ENCODE measurements at places on chromosomes 12 and 14. TPM values are rescaled to one million over a fixed set of nuclear protein-coding genes. Genes with fewer than 3 reads are reported as not detected.

DNA sequence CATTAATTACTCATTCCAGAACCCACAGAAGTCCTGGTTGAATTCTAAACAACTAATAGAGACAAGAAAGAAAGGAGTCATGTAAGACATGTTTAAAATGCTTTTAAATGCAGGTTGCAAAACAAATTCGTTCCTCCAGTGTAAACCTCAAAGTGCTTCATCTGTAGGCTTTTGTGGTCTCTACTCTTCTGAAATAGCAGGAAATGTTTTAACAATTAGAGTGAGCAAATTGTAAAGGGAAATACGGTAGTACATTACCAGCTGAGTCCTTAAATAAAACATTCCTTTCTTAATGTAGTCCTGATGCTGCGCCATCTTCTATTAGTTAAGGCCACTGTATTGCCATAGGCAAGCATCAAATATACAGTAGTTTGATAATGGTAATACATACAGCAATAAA, 1934.2 kb upstream of the SEL1L start:
- no peak for DNase-seq

DNA sequence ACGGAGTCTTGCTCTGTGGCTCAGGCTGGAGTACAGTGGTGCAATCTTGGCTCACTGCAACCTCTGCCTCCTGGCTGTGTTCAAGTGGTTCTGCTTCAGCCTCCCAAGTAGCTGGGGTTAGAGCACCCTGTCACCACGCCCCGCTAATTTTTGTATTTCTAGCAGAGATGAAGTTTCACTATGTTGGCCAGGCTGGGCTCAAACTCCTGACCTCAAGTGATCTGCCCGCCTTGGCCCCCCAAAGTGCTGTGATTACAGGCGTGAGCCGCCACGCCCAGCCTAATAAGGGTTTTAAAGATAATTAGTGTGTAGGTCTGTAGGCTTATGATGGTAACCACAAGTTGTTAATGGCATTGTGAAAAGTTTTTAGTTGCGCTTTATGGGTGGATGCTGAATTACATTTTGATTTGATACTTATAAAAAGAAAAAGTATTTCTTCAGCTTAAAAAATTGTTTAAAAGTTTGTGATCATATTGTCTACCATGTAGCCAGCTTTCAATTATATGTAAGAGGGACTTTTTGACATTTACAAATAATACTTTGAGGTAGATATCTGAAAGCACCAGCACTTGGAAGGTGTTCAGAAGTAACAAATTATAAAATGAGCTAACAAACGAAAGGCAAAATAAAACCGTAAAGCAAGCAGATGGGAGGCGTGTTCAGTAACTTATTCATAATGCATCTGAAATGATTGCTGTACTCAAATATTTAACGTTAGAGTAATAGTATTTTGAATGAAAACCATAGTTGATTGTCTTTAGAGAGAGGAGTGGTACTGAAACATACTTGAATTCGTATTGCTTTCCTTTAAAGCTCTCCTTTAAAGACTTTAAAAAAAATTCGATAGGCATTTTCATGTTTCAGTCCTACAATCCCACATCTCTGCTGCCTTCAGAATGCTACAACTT, 37.1 kb downstream of the MDM2 start:
- DNase-seq: no peak

Gene SERPINA1
- 4.4 TPM for total RNA-seq

DNA sequence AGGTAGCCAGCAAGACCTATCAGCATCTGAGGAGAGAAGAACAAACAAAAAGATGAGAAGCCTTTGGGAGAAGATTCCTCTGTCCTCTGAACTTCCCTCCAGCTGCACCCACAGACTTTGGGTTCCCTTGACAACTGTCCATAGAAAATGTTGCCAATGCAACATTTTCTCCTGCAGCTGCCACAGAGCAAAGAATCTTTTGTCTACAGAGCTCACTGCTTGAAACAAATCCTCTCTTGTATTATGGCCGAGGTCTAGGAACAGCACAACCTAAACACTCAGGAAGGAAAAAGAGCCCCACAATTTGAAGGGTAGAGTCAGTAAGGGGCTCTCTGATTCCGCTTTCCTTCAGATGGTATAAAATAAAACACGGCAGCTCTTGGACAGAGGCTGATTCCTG, 14.3 kb downstream of the POMT2 start:
- DNase-seq: no peak

DNA sequence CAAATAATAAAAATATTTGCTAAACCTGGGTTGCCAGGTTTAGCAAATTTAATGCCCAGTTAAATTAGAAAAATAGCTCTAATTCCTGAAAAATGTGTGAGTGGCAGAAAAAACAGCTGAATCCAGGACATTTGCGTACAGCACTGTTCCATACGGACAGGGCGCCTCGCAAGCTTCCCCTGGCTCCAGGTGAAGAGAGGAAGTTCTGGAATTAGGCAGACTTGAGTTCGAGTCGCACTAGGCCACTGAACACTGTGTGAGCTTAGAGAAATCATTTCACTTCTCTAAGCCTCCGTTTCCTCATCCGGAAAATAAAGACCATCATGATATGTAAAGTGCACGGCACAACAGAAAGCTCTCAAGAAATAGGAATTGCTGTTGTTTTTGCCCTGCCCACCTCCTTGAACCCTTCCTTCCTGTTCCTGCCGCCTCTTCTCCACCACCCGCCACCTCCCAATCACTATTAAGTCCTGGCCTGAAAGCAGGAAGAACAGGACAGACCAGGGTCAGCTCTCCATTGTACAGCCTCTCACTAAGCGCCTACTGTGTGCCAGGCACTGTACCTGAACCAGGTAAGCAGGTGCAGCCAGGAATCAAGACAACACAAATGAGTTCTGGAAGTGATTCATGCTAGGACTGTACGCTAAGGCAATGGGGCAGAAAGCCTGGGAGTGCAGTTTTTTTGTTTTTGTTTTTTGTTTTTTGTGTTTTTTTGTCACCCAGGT, 763 bp upstream of the PHETA1 start:
- DNase-seq: no peak
